ENCODE measurements at places on chromosomes 4 and X. TPM values are rescaled to one million over a fixed set of nuclear protein-coding genes. Genes with fewer than 3 reads are reported as not detected.

DNA sequence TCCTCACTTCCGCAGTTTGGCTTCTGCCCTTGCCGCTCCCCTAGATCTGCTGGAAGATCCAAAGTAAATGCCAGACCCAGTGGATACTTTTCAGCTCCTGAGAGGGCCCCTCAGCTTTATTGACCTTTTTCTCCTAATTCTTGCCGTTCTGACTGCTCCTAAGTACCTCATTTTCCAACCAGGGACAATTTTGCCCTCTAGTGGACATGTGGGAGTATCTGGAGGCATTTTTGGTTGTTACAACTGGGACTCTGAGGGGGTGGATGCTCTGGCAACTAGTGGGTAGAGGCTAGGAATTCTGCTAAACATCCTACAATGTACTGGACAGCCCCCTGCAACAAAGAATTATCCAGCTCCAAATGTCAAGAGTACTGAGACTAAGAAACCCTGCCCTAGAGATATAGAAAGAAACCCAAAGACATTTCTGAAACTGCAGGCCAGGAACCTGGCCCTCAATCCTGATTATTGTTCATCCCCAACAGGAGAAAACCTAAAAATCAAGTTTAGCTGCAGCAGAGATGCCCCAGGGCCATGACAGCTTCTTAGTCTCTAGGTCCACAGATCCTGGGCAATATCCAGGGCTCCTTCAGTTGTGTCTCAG, 3.4 kb downstream of the TEX13B start:
- DNase-seq: peak; percentile 9

DNA sequence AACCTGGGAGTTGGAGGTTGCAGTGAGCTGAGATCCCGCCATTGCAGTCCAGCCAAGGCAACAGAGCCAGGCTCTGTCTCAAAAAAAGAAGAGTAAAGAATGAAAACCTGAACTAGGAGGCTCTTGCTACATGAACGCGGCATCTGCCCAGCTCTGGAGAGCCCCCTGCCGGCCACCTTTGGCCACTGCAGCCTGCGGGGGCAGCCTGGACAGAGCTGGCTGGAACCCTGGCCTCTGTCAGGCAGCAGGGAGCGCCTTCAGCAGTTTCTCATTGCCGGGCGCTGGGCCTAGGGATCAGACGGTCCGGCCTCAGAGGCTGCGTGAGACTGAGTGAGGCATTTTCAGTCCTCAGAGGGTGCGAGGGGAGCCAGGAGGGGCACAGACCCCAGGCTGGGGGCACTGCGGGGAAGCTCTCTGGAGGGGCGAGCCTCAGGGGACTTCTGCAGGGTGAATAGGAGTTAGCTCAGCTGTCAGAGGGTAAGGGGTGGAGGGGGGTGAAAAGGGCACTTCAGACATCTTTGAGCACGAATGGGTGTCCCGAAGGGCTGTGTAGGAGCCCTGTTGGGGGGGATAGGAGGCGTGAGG, 17.5 kb downstream of the DOK7 start:
- peak; percentile 64 for DNase-seq

DNA sequence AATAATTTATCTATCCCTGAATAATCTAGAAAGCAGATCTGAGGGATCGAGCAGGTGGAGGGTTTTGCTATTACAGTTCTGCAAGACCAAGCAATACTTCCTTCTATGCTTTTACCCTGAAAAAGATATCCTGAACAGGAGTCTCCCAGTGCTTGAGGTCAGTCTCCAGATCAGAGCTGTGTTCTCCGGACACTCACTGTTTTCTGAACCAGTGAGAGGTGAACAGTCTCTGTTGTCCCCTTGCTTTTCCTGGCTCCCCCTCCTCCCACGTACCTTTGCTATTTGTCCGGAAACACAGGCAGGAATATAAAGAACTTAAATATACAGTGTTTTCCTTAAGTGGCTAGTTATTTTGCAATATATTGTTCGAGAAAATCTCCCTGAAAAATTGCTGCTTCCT, 116.6 kb downstream of the ATXN3L start:
- DNase-seq: no peak

GRCh38 chr4:164904941-164905340, 28.0 kb downstream of the APELA start:
- no peak for DNase-seq

The ARL9 gene
- total RNA-seq: not detected

GRCh38 chr4:102104278-102104677, 241.0 kb downstream of the SLC39A8 start:
- no peak for DNase-seq

DNA sequence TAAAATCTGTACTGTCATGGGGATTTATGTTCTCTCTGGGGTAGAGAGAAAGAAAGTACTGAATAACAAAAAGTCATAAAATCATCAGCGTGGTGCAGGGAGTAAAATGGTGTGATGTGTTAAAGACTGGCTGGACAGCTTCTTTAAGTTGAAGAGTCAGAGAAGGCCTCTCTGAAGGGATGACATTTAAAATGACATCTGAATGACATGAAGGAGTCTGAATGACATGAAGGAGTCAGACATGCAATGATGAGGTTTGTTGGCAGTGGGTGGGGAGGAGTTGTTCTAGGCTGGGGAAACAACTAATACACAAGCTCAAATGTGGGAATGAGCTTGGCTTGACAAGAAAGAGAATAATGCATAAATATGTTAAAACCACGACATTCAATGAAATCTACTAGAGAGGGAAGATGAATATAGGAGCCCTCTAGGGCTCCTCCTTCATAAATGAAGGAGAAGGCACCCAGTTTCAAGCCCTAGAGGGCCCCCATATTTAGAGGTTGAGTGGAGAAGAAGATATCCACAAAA, 63.9 kb upstream of the KIT start:
- no peak for DNase-seq

- no peak for DNase-seq
These were observed 183.8 kb upstream of the INTU start for GRCh38 chr4:127448986-127449385.

- DNase-seq: no peak
These were observed 779.0 kb upstream of the SLIT2 start for GRCh38 chr4:19472666-19473065.

- no peak for DNase-seq
These were observed 58.3 kb upstream of the PLAC1 start for GRCh38 chrX:134716620-134717012.

DNA sequence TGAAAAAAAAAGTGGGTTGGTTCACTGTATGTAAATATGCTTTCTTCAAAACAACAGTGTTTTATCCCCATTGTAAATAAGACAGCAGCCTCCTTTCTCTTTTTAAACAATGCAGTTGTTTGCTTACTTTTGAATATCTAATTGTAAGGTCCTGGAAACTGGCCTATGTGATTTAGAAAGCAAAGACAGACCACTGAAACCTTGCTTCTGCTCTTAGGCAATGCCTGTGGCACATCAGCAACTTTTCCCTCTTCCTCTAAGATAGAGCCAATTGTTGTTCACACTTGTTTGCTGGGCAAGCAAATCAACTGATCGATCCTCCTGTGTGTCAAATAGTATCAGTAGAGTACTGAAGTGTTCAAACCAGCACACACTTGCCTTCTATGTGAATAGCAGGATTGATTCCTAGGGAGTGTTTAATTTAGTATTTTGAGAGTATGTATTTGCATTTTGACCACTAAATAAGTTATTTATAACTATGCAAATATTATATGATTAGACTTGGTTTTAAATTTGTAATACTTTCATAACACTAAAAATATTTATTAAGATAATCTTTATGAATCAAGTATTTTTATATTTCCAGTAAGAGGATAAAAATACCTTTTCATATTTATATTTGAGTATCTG, 55.4 kb upstream of the GRPR start:
- no peak for DNase-seq

The PNMA6A gene
- 0.29 TPM for total RNA-seq

The CTAG1A gene
- total RNA-seq: not detected

The SPARCL1 gene
- 0.12 TPM for total RNA-seq

GRCh38 chr4:69075061-69075792, 21.0 kb upstream of the UGT2B7 start:
- no peak for DNase-seq

The MAGEA10 gene
- not detected for total RNA-seq

DNA sequence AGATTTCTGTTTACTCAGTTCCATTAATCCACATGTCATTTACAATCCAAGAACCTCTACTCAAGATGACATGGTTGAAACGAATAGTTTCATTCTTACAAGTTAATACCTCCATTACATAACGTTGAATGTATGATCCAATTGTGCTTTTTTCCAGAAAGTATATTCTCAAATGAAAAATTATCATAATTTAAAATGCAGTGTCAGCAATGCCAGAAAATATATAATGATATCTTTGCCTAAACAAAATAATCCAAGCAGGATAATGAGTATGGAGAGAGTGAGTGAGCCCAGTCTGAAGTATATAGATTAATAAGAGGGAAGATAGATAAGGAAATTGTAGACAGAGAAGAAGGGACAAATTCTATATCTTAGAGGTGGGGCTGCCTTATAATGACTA, 505.0 kb downstream of the CENPC start:
- no peak for DNase-seq

- DNase-seq: peak; percentile 25
These were observed 51.7 kb downstream of the RPGR start for GRCh38 chrX:38275615-38276014.

DNA sequence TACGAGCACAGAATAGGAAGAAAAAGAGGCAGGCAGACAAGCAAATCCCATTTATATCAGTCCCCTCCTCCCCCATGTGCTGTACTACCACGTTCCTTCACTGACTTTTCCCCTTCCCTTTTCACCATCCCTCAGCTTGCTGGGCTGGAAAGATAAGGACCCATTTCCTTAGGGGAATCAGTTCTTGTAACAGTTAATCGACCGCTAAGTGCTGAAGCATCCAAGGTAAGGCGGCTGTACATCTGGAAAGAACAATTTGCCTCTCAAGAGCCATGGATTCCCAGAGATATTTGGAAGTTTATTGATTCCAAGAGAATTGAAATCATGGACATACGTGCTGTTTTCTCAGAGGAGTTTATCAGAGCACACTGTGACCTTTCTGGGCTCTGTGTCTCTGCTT, 1688.0 kb downstream of the STIM2 start:
- DNase-seq: no peak

DNA sequence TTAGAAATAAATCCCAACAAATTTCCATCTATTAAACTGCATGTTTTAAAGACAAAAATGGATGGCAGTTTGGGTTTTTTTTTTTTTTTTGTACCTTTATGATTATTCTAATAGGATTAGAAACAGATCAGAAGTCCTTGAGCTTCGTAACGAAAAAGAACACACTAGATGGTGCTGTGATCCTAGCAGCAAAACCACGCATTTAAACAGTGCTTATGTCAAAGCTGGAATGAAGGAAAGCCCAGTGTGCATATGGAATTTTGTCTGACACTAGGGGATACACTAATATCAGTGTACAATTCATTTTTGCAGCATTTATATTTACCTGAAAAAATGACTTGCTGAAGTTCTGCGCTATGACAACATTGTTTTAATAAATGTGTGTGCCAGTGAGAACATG, 229.1 kb downstream of the VEGFC start:
- DNase-seq: peak; percentile 14

GRCh38 chrX:149540621-149541520, at the start of gene EOLA1:
Gene EOLA1 (plus strand): TSS chrX:149541012. CDS start chrX:149545631, 4,619 bp downstream.
- peak; percentile 96 for DNase-seq

DNA sequence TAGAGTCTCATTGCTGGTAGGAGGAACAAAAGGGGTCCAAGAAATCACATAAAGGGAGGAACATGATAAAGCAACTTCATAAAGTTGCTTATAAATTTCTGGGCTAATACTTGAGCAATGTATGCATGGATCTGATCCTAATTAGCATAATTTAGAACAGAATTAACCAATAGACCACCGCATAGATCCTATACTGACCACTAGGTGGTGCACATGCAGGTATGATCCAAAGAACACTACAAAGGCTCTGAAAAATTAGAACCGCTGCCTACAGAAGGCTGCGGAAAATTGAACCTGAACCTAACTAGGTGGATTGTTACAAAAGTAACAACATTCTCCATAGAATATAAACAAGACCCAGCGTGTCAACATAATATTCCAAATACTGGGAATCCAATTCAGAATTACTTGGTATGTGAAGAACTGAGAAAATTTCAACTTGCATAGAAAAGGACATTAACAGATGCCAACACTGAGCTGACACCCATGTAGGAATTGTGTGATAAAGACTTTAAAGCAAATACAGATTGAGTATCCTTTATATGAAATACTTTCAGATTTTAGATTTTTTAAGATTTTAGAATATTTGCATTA, 23.3 kb downstream of the BRCC3 start:
- peak; percentile 13 for DNase-seq

DNA sequence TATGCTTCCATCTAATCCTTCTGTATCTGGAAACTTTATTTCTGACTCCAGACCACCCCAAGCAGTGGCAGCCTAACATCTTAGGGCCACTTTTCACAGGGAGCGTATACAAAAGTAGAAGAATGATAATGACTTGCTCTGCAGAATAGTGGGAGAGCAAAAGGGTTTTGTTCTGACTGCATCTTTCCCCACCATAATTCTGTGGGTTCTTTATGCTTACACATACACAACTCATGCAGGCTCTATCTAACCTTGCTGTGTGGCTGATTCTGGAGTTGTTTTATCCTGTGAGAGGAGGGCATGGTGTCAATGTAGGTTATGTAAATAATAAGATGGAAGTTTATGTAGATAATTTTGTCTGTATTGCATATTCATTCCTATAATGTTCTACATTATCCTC, 42.4 kb upstream of the NDNF start:
- DNase-seq: no peak

DNA sequence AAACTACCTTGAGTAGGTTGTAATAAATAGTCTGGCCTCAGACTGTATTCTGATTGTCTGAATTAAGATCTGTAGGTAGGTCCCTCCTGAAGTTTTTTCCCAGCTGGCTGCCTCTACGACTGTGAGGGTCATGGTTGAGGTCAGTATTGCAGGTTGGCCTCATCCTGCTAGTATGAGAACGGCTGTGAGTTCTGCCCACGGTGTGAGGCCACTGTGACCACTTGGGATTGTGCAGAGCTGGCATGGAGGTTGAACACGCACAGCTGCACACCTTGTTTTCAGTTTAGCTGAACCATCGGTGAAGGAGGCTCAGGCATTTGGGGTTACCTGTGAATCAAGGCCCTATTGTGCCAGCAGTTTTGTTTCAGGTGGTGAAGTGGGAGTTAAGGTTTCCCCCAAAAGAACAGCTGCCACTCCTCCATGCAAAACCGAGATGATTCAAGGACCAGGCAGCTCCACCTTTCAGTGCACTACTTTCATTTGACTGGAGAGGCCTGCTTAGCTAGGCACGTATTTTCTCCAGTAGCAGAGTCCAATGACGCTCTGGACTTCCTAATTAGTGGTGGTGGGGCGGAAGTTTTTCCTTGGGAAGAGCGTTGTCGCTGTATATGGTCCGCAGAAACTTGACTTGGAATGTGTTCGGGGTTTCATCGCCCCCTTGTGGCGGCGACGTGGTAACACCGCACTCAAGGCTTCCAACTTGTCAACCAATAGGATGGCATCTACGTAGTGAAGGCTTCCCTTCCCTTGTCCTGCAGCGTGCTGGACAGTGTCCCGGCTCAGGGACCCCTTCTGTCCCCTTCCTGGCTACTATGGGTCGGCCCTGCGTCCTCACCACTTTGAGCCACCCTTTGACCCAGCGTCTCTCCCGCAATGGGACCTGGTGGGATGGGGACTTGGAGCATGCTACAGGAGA, 13.8 kb downstream of the CMC4 start:
- peak; percentile 62 for DNase-seq
